ENCODE measurements at places on chromosomes 3 and 15.

GRCh38 chr3:123446210-123446609 lies 2.7 kb downstream of the ADCY5 start:
- DNase-seq = no peak

DNA sequence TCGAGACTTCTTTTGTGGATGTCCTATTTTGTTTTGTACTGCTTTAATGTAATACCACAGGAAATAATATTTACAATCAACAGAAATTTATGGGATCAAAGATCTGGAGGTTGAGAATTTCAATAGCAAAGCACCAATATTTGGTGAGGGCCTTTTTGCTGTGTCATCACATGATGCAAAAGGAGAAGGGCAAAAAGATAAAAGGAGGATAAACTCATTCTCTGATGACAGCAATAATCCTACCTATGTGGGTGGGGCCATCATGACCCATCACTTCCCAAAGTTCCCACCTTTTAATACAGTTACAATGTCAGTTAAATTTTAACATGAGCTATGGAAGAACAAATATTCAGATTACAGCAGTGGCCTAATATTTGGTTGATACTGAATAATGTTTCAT lies 832.9 kb downstream of the OTOL1 start:
- no peak for DNase-seq

DNA sequence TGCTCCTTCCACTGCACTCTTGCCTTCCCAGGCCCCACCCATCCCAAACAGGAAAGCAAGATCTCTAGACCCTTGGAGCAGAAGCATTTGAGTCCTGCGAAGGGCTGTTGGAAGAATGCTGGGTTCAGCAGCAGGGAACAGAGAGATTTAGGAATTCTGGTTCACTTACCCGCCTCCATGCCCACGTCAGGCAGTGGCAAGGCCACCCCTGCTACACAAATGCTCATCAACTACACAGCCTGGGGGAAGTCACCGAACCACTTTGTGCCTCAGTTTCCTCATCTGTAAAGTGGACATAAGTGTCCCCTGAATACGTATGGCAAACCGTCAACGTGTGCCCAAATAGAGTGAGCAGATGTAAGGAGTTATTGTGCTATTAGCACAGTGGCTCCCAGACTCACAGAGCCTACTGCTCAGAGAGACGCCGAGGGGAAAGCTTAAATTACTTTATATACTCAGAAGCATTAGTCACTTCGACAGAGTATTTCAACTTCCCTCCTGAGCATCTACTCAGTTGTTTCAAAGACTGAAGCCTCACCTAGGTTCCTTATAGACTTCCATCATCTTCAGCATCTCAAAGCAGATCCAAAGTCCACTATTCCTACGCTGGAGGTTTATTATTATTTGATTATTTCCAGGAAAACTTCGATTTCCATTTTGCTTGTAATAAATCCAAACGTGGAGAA lies 905 bp downstream of the HOMER2 start:
- no peak for DNase-seq

DNA sequence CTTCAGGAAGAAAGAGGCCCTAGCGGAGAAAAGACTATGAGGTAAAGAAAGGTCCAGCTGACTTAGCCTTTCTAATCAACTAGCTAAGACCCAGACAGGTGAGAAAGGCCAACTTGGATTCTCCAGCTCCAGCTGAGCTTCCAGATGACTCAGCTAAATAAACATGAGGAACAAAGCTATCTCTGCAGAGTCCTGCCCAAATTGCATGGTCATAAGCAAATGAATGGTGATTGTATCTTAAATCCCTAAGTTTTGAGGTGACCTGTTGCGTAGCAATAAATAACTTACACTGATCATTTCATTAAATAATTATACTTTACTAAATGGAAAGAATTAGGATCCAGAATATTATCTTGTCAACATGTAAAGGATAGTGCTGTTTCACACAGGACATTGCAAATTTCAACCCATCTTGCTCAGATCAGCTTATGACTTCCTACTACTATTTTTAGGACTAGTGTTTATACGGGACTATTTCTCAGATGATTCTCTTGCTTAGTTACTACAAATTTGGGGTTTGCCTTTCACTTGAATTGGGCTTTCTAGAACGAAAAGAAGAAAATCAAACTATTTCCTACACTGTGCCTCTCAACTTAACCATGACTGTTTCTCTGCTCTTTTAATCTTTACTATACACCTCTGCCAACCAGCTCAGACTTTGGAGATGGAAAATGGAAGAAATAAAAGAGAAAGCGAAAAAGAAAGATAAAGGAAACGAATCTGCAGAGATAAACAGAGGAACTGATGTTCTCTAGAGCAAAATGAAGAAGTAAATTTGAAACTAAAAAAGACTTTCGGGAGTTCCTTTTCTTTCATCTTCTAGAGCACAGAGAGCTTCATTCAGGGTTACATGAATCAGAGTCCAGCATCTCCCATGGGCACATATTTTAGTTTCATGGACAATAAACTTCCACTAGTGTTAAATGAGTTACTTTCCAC lies 6.6 kb upstream of the ADGRG7 start:
- no peak for DNase-seq

- no peak for DNase-seq
Observed at GRCh38 chr15:66765478-66766281, 63.6 kb downstream of the SMAD6 start.

GRCh38 chr3:71237672-71238071 lies 345.9 kb downstream of the FOXP1 start:
- DNase-seq = no peak

GRCh38 chr3:63874769-63875168 lies 11.1 kb downstream of the ATXN7 start:
- no peak for DNase-seq

GRCh38 chr3:4866866-4867265 lies 112.4 kb upstream of the BHLHE40 start:
- DNase-seq = no peak

GRCh38 chr3:90016555-90016954 lies 909.1 kb downstream of the EPHA3 start:
- no peak for DNase-seq

DNA sequence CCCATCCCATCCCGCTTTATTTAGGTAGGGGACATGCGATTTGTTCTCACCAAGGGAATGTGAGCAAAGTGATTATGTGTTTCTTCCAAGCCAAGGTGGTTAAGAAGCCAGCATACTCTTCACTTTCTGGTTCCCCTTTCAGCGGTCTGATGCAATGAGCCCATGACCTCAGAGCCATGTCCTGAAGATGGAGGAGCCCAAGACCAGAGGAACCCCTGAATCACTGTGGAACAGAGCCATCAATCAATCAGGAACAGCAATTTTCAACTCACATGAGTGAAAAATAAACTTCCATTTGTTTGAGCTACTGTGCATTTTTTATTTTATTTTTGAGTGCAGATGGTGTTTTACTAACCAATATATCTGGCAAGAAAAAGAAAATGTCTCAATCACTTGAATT lies 10.8 kb downstream of the THRB start:
- DNase-seq = no peak

DNA sequence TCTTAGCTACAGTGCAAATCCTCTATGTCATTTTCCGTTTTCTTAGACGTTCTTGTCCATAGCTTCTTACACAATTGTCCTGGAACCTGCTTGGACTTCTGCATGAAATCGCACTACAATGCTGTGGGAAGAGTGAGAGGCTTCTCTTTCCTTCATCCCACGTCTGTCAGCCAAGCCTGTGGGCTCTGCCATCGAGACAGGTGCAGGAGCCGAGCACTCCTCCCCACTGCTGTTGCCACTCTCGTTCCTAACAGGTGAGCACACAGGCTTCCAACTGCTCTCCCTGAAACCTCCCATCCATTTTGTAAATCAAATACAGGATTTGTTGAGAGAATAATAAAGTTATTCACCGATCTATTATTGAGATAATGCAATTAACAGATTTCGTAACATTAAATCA lies 23.5 kb downstream of the ZXDC start:
- DNase-seq = no peak
